ENCODE measurements at places on chromosomes 11 and 22. TPM values are rescaled to one million over a fixed set of nuclear protein-coding genes. Genes with fewer than 3 reads are reported as not detected.

FAM180B gene
- polyA plus RNA-seq: not detected

MRGPRD gene
- not detected for polyA plus RNA-seq

MUC6 gene
- polyA plus RNA-seq: 0.04 TPM

- no peak for DNase-seq
These were observed 13.3 kb upstream of the ZNF280A start for GRCh38 chr22:22533417-22533816.

GRCh38 chr22:36874736-36875135 lies 13.9 kb downstream of the NCF4 start:
- no peak for DNase-seq

DNA sequence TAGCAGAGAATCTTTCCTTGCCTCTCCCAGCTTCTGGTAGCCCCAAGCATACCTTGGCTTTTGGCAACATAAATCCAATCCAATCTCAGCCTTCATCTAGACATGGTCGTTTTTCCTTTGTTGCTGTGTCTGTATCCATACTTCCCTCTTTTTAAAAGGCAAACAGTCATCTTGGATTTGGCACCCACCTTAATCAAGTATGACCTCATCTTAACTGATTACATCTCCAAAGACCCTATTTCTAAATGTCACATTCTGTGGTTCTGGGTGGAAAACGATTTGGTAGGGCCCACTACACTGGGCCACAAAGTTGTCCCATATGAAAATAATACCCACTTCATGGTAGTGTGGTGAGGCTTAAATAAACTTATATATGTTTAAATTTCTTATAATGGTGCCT lies 852 bp downstream of the BUD13 start:
- DNase-seq: no peak
